ENCODE measurements at places on chromosomes 5 and 9.
A peak's percentile ranks its signal among the peaks of the same experiment; 100 is the strongest.

- DNase-seq, result no peak
Observed at GRCh38 chr9:131872702-131873101, 132.8 kb upstream of the RAPGEF1 start.

GRCh38 chr9:138063785-138064184, 186.2 kb downstream of the CACNA1B start:
- no peak for DNase-seq

GRCh38 chr5:15674716-15675115, 174.7 kb downstream of the FBXL7 start:
- no peak for DNase-seq

DNA sequence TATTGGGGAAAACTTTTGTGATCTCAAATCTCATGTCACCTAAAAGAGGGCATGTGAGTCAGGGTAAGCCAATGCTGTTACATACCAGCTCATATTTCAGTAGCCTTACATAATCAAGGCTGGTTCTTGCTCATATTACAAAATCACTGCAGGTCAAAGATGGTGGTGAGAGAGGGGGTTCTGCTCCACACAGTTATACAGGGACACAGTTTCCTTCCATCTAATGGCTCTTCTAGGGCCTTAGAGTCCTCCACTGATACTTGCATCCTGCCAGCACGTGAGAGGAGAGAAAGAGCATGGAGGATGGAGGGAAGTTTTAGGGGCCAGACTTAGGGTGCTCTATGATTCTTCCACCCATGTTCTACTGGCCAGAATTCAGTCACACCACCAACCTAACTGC, 130.0 kb downstream of the LIFR start:
- no peak for DNase-seq

DNA sequence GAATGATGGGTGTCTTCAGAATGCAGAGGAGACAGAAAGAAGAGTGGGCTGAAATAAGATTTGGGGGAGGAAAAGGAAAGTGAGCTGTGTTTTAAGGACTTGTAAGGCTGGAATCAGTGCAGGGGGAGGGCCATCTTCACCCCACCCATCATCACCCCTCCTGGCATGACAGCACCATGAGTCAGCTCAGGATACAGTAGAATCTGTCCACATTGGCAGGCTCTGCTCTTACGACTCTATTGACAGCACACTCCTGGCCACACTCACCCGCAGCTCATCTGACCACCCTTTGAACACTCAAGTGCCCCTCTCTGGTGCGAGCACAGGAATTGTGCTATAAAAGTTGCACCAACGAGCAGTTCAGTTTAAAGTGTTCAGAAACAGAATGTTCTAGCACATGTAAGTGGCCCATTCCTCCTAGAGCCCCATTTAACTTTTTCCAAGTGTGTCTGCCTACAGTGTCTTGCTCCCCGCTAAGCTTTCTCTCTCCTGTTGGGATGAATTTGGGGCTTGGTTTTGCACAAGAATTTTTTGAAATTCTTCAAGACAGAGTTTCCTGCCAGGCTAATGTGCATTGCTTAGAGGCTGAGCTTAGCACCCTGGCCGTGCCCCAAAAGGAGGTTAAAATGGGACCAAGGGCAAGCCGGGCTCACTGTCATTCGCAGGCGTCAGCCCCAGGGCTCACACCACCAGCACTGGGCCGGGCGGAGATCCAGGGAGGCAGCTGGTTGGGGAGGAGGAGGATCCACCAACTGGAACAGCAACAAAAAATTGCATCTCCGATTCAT, 12.0 kb downstream of the ADRA1B start:
- DNase-seq, result no peak

DNA sequence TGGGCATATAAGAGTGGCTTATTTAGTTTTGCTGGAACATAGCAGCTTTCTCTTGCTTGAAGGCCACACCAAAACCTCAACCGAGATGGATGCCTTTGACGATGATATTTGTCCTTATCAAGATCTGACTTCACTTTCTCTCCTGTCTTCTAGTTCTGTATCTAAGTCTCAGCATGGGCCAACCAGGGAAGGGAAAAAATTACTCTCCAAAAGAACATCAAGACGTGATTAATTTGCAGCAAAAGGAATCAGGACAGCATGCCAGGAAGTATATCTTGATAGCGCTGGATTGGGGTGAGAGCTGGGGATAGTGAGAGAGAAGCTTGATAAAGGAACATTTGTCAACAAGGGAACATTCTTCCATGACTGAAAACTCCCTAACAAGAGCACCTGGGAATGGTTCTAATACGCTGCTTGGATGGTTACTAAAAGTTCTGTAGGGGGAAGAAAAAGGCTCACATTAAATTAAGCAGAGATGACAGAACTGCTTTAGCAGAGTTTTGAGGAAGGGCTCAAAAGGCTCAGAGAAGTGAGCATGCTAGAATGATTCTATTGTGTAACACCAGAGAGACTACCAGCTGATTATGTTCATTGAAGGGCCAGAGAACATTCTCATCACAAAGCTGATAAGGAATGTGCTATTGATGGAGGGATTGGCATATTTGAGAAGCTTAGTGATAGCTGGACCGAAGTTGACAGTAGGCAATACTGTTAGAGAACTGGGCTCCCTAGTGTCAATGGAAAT, 21.6 kb upstream of the ANXA1 start:
- DNase-seq, result no peak

DNA sequence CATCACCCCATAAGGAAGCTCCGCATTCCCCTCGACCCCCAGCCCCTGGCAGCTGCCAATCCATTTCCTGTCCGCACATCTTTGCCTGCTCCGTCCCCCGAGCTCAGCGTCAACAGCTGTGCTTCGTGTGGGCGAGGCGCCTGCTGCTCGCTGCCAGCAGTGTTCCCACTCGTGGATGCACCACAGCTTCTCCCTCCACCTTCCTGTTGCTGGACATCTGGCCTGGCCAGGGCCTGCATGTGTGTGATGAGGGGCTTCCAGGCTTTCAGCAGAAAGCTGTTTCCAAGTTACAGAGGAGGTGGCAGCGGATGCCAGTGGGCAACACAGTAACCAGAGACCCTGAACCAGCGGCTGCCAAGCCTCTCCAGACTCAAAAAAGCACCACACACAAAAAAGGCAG, 86.0 kb downstream of the PRRT1B start:
- no peak for DNase-seq

GRCh38 chr5:124745928-124746915, at the start of gene ZNF608:
Gene ZNF608, minus strand, starts transcription at chr5:124746639. Its CDS starts 1,650 bp downstream, at chr5:124744989.
- peak; percentile 1 for DNase-seq

DNA sequence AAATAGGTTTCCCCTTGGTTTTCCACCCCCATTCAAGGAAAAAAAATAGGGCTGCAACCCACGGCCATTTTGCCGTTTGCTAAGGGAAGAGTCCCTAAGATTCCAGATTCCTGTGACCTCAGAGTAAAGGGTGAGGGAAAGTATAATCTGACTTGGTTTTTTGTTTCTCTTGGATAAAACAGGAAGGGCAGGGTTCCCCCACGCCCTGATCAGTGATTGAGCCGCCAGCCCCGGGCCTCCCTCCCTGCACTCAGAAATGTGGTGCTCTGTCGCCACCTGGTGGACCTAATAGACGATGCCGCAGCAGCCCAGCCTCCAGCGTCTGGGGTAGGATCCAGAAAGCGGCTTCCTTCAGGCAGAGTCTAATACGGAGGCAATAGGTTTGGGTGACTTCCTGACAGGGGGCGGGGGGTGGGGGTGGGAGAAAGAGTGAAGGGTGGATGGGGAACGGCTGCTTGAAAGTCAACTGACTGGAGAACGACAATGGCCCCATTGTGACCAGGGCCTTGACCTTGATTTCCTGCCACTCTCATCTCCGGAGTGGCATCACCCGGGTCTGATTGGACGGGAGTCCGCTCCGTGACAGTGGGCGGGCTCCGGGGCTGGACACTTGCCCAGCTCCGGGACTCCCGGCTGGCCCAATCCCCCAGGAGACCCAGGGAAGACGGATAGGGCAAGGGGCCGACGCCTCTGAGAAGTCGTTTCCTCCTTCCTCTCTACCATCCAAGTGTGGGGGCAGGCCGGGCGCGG, 17.8 kb upstream of the CYSTM1 start:
- DNase-seq, result peak; percentile 88

GRCh38 chr9:2159521-2160454, 144.6 kb downstream of the SMARCA2 start:
- DNase-seq, result peak; percentile 8

DNA sequence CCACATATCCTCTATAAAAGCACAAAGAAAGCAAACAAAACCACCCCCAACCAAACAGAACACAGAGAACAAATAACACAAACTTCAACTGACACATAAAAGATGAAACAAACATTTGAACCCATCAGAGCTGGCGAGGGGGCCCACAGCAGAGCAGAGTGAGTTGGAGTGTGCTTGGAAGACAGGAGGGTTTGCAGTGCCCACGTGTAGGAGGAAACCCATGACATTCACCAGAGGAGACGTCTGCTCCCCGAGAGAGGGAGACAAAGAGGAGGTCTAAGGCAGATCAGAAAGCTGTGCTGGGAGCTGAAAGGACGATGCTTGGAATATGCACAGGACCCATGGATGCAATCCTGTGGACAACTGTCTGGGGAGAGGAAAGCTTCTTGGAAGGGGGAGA, 27.0 kb downstream of the MRPL36 start:
- DNase-seq, result no peak

DNA sequence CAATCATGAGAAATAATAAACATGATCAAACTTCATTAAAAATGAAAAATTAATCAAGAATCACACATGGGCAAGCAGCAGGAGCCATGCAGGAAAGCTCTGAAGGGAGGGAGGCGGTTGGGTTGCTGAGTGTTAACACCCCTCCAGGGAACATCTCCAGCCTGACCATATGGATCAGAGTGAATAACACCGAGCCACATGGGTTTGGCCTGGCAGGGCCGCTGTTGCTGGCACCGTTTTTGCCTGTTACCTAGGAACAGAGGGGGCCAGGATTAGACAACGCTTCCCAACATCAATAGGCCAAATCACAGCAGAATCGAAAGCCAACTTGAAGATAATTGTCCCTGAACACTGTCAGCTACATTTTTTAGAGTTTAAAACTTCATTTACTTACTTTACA, 160.2 kb downstream of the DENND1A start:
- DNase-seq, result no peak
